Ammon's horn (tissue), 1 donor: ENCODE measurements at places on chromosomes 5 and 9.

GRCh38 chr5:83488271-83488670 lies 16.7 kb downstream of the VCAN start:
- DNase-seq, result no peak

DNA sequence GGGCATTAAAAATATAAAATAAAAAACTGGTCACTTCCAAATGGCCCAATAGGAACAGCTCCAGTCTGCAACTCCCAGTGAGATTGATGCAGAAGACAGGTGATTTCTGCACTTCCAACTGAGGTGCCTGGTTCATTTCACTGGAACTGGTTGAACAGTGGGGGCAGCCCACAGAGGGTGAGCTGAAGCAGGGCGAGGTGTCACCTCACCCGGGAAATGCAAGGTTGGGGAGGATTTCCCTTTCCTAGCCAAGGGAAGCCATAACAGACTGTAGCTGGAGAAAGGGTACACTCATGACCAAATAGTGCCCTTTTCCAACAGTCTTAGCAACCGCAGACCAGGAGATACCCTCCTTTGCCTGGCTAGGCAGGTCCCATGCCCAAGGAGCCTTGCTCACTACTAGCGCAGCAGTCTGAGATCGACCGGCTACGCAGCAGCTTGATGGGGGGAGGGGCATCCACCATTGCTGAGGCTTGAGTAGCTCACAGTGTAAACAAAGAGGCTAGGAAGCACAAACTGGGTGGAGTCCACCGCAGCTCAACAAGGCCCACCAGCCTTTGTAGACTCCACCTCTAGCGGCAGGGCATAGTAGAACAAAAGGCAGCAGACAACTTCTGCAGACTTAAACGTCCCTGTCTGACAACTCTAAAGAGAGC lies 12.7 kb downstream of the RLN1 start:
- no peak for DNase-seq

- DNase-seq, result no peak
Measured at GRCh38 chr5:174599992-174600391, 124.4 kb upstream of the MSX2 start.

DNA sequence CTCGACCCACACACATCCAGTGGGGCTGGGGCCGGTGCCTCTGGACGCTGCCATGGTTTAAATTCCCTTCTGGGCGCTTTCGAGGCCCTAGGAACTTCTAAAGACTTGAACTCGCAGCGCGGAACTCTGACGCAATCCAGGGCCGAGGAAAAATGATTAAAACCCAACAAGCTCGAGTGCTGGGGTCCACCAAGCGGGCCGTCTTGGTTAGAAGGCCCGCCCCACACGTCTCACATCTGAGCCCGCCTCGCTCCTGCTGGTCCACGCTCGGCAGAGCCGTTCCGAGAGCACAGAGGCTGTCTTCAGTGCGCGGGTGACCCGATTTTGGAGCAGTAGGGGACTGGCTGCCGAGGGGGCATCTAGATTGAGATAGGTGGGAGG lies 1.5 kb downstream of the CRHBP start:
- DNase-seq, result no peak

GRCh38 chr9:125747765-125748445 lies 732 bp downstream of the PBX3 start:
- DNase-seq, result peak; percentile 15

DNA sequence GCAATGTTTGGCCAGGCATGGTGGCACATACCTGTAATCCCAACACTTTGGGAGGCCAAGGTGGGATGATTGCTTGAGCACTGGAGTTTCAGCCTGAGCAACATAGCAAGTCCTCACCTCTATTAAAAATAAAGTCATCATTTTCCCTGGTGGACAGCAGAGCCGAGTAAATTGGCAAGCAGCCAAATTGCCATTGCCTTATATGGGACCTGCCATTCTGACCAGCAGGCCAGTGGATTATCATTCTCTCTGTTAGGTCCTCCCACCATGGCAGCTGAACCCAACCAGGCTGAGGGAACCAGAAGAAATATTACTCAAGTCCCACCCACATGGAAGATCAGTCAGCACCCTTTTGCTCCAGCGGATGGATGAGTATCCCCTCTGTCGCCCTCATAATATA lies 1829.9 kb downstream of the EFNA5 start:
- DNase-seq, result no peak

GRCh38 chr5:74376187-74376586 lies 264.3 kb downstream of the ENC1 start:
- no peak for DNase-seq

DNA sequence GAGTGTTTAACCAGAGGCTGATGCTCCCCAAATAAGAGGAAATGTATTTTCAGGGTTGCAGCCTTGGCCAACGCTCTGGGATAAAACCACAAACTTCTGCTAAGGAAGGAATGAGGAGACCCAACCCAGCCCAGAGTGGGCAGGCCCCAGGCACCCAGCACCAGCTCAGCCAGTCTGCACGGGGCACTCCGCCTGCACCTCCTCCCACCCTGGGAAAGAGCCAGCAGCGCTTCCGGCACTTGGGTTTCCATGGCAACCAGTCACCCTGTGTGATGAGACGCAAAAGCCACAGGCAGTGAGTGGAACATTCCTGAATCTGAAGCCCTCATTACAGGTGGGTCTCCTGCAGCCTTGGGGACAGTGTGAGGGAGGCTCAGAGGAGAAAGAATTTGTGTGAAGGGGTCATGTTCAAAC lies 85.2 kb upstream of the ZBTB43 start:
- DNase-seq, result peak; percentile 84
